Purkinje cell (primary cell): ENCODE measurements at places on chromosomes 2 and 18. TPM values are rescaled to one million over a fixed set of nuclear protein-coding genes. Genes with fewer than 3 reads are reported as not detected.

The GRP gene
- not detected in 2 replicates for polyA plus RNA-seq

The GATA6 gene
- polyA plus RNA-seq = not detected in 2 replicates

The HS1BP3 gene
- polyA plus RNA-seq = 0.27 TPM in 1 of 2 replicates, not detected in the other

The FSHR gene
- polyA plus RNA-seq = not detected in 2 replicates

The CNGA3 gene
- not detected in 2 replicates for polyA plus RNA-seq

The PLEKHB2 gene
- polyA plus RNA-seq = 101 and 114 TPM in 2 replicates

The SH2D6 gene
- polyA plus RNA-seq = not detected in 2 replicates

The DPP10 gene
- polyA plus RNA-seq = 196 and 219 TPM in 2 replicates

The KATNAL2 gene
- polyA plus RNA-seq = 4.4 and 6.4 TPM in 2 replicates

The CAPN14 gene
- polyA plus RNA-seq = 0.14 TPM in 1 of 2 replicates, not detected in the other

The ALKAL2 gene
- polyA plus RNA-seq = not detected in 2 replicates

The YWHAQ gene
- 662 and 772 TPM in 2 replicates for polyA plus RNA-seq

The PDE1A gene
- 16.7 and 24.6 TPM in 2 replicates for polyA plus RNA-seq

The MYO3B gene
- not detected in 2 replicates for polyA plus RNA-seq

The CCDC68 gene
- not detected in 2 replicates for polyA plus RNA-seq

The SLC11A1 gene
- polyA plus RNA-seq = not detected in 2 replicates

The B4GALT6 gene
- 43.5 and 44.0 TPM in 2 replicates for polyA plus RNA-seq

The HOXD10 gene
- polyA plus RNA-seq = not detected in 2 replicates

The SERPINB4 gene
- polyA plus RNA-seq = 0.55 TPM in 1 of 2 replicates, not detected in the other

The GALR1 gene
- 0.32 TPM in 1 of 2 replicates, not detected in the other for polyA plus RNA-seq

The UGT1A10 gene
- polyA plus RNA-seq = not detected in 2 replicates

The ANO7 gene
- polyA plus RNA-seq = not detected in 2 replicates

The RAMP1 gene
- 23.2 and 38.6 TPM in 2 replicates for polyA plus RNA-seq

The DIS3L2 gene
- 3.2 and 7.4 TPM in 2 replicates for polyA plus RNA-seq

The LIMS2 gene
- 0.17 and 2.3 TPM in 2 replicates for polyA plus RNA-seq

The ANKRD30B gene
- polyA plus RNA-seq = 2.1 TPM in 1 of 2 replicates, not detected in the other

The TMEM182 gene
- 32.9 and 33.8 TPM in 2 replicates for polyA plus RNA-seq

The SNORC gene
- polyA plus RNA-seq = 3.8 and 6.2 TPM in 2 replicates

The ERBB4 gene
- 4.9 and 8.0 TPM in 2 replicates for polyA plus RNA-seq

The IL37 gene
- not detected in 2 replicates for polyA plus RNA-seq

The LCT gene
- not detected in 2 replicates for polyA plus RNA-seq

The OR6B2 gene
- polyA plus RNA-seq = not detected in 2 replicates

The LYG2 gene
- polyA plus RNA-seq = 0.39 and 11.1 TPM in 2 replicates

The EN1 gene
- not detected in 2 replicates for polyA plus RNA-seq

The CCT4 gene
- polyA plus RNA-seq = 175 and 192 TPM in 2 replicates

The IL36RN gene
- not detected in 2 replicates for polyA plus RNA-seq

The COL4A4 gene
- polyA plus RNA-seq = 0.67 and 0.86 TPM in 2 replicates

The LONRF2 gene
- 7.2 and 13.5 TPM in 2 replicates for polyA plus RNA-seq

The HOXD12 gene
- not detected in 2 replicates for polyA plus RNA-seq

The PLCD4 gene
- polyA plus RNA-seq = 12.3 and 13.9 TPM in 2 replicates

The SLC19A3 gene
- 2.1 TPM in 1 of 2 replicates, not detected in the other for polyA plus RNA-seq

The NAT8 gene
- 2.2 TPM in 1 of 2 replicates, not detected in the other for polyA plus RNA-seq

The CXCR2 gene
- polyA plus RNA-seq = not detected in 2 replicates

The DYNAP gene
- not detected in 2 replicates for polyA plus RNA-seq

The ZNF521 gene
- polyA plus RNA-seq = 2.7 and 4.3 TPM in 2 replicates

The FZD7 gene
- 3.3 and 6.0 TPM in 2 replicates for polyA plus RNA-seq

The TLX2 gene
- polyA plus RNA-seq = not detected in 2 replicates

The INPP5D gene
- polyA plus RNA-seq = 0.34 and 2.4 TPM in 2 replicates

The FOXD4L1 gene
- polyA plus RNA-seq = not detected in 2 replicates

The COL6A3 gene
- 0.03 TPM in 1 of 2 replicates, not detected in the other for polyA plus RNA-seq

The CDKL4 gene
- 2.8 TPM in 1 of 2 replicates, not detected in the other for polyA plus RNA-seq

The MEIS1 gene
- polyA plus RNA-seq = 9.2 and 11.0 TPM in 2 replicates

The RTTN gene
- 2.4 and 5.6 TPM in 2 replicates for polyA plus RNA-seq
